ENCODE measurements at places on chromosomes 13 and 19. TPM values are rescaled to one million over a fixed set of nuclear protein-coding genes. Genes with fewer than 3 reads are reported as not detected.

Gene APC2
- total RNA-seq, result 0.37 TPM

Gene DHX34
- total RNA-seq, result 22.7 TPM

Gene GNA15
- total RNA-seq, result not detected

Gene NPAS1
- 0.39 TPM for total RNA-seq

Gene AKAP11
- total RNA-seq, result 30.3 TPM

Gene TMEM255B
- total RNA-seq, result 2.0 TPM

Gene FBXO17
- 30.7 TPM for total RNA-seq

Gene ZIK1
- total RNA-seq, result 4.4 TPM

Gene RDH8
- total RNA-seq, result 0.39 TPM

Gene ELSPBP1
- not detected for total RNA-seq

Gene TNNT1
- total RNA-seq, result 2.9 TPM

Gene PSG11
- not detected for total RNA-seq

Gene LHFPL6
- 59.2 TPM for total RNA-seq

Gene C1QTNF9
- total RNA-seq, result not detected

Gene GRIN3B
- 0.20 TPM for total RNA-seq

Gene GADD45B
- total RNA-seq, result 22.4 TPM

Gene BICRA
- 3.1 TPM for total RNA-seq

Gene SIGLEC5
- not detected for total RNA-seq

Gene ZC3H4
- total RNA-seq, result 14.7 TPM
